Hindlimb muscle (tissue), 1 donor: ENCODE measurements at places on chromosomes 2 and 18.

DNA sequence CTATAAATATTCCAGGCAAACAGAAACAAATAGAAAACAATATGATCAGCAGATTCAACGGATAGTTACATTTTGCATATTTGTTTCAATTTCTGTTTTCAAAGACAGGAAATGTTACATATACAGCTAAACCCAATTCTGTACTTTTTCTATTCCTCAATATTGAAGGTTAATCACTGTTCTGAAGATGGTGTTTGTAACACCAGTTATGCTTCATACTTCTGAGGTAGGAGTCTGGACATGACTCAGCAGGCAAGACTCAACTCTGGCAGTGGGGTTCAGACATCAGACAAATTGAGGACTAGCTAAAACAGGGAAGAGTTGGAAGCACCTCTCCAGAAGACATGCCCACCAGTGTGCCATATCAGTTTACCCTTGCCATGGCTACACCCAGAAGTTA is 16.6 kb downstream of the SERPINB13 start:
- no peak for DNase-seq

GRCh38 chr2:180978903-180979748 is 1.3 kb upstream of the UBE2E3 start:
- peak; percentile 15 for DNase-seq

DNA sequence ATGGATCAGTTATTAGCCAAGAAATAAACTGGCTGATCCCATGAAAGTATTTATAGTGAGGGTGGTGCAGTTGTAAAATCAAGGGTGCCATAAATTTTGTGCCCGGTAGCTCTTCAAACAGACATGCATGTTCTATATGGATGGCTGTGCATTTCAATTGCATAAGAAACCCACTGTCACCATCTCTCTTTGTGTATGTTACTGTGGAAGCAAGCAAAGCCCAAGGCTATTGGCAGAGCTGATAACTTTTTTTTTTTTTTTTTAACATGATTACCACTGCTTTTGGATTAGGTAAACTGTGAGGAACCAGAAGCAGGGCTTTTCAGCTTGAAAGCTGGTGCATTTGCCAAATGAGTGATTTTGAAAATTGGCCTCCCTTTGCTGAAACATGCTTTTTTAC is 332.6 kb downstream of the SOX11 start:
- DNase-seq: no peak

DNA sequence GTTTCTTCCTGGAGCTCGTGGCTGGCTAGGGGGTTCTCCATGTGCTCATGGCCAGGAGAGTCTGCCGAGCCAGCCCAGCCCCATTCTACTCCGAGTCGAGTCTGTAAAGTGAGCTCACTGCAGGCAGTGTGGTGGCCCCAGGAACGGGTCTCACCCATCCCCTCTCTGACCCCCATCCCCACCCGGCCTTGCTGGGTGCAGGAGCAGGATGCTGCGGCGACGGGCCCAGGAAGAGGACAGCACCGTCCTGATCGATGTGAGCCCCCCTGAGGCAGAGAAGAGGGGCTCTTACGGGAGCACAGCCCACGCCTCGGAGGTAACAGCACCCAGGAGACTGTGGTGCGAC is 1.4 kb downstream of the ANO7 start:
- no peak for DNase-seq

- no peak for DNase-seq
These were observed 2.5 kb upstream of the MREG start for GRCh38 chr2:216015722-216016464.

GRCh38 chr18:39713961-39714360 is 2148.4 kb upstream of the CELF4 start:
- DNase-seq: no peak

DNA sequence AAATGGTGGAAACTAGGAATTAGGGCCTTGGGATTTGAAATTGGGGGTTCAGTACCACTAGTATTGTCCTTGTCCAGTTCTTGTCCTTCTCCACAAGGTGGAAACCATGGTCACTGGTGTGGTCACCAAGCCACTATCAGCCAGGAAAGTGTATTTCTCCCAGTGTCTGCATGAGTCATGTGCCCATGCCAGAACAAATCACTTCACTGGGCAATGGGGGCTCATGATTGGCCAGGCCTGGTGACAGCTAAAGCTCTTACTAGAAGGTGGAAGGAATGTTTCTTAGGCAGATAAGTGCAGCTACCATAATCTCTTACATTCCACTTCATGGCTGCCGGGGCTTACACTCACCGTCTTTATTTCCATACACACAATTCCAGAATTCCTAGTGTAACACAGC is 124.8 kb upstream of the TACR1 start:
- no peak for DNase-seq
